Central memory CD8-positive, alpha-beta T cell (primary cell): ENCODE measurements at places on chromosomes 4 and X.

DNA sequence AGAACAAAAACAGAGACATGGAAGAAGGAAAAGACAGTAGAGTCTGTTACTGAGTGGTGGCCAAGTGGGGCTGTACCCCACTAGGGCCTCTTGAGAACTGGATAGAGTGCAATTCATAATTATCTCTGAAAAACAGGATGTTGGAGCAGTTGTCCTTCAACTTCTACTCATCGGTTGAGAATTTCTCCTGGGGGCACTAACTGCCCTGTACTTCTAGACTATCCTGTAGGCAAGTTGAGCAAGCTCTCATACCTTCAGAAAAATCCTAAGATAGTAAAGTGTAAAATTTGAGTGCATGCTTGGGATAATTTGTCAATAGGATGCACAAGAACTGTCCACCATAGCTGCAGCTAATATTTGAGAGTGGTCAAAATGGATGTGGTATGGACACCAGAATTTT is 179.7 kb upstream of the CNKSR2 start:
- DNase-seq, result no peak

- DNase-seq, result no peak
Observed at GRCh38 chrX:79572566-79572965, 205.4 kb upstream of the ITM2A start.

GRCh38 chrX:97429101-97429500 is 545.4 kb downstream of the RPA4 start:
- no peak for DNase-seq

DNA sequence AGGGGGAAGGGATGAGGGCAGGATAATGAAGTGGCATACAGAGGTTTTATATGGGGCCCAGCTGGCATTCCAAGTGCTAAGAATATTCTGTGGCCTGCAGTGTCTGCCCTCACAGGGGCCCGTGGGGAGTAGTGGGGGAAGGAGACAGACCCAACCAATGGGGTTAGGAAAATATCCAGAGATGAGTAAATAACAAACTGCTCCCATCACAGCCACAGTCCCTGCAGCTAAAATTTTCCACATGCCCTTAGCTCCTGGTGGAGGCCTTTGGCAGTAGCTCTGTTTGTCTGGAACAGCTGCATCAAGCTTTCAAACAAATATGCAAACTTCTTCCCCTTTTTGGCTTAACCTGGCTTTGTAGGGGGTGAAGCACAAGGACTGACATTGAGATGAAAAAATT is 3.1 kb downstream of the SRPX2 start:
- no peak for DNase-seq

- DNase-seq, result no peak
Observed at GRCh38 chr4:119715490-119716445, 87.2 kb upstream of the PDE5A start.

- no peak for DNase-seq
Observed at GRCh38 chr4:95428291-95429070, 120.3 kb downstream of the UNC5C start.
